Dermis blood vessel endothelial cell (primary cell): ENCODE measurements at places on chromosomes 12 and 14.

DNA sequence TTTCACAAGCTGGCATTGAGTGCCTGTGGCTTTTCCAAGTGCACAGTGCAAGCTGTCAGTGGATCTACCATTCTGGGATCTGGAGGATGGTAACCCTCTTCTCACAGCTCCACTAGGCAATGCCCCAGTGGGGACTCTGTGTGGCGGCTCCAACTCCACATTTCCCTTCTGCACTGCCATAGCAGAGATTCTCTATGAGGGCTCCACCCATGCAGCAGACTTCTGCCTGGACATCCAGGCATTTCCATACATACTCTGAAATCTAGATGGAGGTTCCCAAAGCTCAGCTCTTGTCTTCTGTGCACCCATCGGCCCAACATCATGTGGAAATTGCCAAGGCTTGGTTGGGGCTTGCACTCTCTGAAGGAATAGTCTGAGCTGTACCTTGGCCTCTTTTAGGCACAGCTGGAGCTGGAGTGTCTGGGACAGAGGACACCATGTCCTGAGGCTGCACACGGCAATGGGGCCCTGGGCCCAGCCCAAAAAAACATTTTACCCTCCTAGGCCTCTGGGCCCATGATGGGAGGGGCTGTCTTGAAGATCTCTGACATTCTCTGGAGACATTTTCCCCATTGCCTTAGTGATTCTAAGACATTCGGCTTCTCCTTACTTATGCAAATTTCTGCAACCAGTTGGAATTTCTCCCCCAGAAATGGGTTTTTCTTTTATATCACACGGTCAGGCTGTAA, 313.3 kb upstream of the SFSWAP start:
- DNase-seq, result no peak

DNA sequence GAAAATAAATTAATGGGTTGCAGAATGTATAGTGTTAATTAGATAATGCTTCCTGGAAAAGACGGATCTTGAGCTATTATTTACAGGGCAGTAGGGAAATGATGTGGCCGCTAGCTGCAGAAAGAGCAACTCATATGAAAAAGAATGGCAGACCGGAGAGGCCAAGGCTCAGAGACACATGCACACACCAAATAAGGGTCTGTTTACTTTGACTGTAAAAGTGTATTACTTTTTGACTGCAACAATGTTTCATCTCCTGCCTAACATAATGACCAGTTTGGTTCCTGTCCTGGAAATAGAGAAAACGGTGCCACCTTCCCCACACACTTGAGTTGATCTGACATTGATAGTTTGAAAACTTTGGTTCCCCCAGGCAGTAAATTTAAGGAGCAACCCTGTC, 290.9 kb downstream of the CACNA1C start:
- DNase-seq, result no peak

GRCh38 chr12:9256341-9256740, 48.1 kb upstream of the PZP start:
- DNase-seq, result no peak

DNA sequence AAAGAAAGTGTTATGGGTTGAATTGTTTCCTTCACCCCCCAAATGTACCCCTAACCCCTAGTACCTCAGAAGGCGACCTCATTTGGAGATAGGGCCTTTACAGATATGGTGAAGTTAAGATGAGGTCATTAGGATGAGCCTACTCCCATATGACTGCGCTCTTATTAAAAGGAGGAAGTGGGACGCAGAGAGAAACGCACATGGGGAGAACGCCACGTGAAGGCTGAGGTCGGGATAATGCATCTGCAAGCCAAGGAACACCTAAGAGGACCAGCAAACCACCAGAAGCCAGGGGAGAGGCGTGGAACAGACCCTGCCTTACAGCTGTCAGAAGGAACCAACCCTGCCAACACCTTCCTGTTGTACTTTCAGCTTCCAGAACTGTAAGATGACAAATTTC, 1.7 kb upstream of the NRIP2 start:
- no peak for DNase-seq

GRCh38 chr12:109512608-109513007, 35.2 kb downstream of the UBE3B start:
- no peak for DNase-seq

DNA sequence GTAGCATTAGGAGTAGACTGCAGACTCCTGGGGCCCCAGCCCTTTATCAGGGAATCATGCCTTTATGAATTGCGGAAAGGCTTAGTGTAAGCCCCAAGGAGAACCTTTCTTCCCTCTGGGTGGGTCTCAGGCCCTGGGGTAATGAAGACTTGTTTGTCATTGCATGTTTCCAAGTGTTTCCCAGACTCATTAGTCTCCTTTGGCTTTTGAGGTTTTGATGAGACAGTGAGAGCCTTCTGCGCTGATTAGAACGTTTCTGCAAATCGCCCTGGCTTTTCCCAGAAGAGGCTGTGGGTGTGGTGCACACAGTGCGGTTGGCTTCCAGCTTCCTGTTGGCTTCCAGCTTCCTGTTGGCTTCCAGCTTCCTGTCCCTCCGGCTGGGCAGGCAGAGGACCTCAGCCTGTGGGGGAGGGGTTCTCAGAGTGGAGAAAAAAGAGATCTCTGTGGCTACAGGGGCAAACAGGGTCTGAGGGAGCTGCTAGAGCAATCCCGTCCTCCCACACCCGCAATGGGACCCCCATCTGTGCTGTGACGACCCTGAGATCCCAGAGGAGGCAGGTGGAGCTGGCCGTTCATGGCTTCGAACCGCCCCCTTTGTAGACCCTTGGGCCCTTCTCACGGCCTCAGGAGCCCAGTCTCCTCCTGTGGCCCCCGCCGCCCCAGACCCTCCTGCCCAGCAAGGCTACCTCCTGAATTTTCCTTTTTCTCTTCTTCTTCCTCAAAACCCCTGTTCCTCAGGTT, 42.1 kb downstream of the GPR68 start:
- DNase-seq, result peak; percentile 74

GRCh38 chr14:61646366-61647116, 48.8 kb upstream of the HIF1A start:
- no peak for DNase-seq

DNA sequence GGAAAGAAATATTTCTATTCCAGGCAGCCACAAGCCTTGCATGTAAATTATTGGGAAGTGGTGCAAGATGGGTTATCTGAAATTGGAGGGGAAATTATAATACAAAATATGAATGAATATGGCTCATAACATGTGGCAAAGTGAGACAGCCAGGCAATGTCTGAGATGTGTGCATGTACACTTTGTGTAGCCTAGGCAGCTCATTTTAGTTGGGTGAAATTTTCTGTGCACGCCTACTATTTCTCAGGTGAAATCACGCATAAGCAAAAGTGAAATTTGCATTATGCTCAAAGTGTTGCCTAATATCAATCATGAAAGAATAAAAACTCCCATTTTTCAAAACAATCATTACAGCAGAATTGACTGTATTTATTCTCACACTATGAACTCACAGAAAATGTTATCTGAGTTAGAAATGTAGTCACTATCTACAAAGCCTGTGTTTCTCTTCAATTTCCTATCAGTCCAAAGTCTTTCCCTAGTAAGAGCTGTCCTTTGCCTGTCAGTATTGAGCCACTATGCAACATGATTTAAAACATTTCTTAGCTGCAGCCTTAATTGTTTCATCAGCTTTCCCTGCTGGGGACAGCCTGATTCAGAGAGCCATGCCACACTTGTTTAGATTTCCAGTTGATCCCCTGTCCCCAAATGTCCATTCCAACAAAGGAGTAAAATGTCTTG, 80.7 kb downstream of the EPS8 start:
- no peak for DNase-seq
